ENCODE measurements at places on chromosomes 4 and X.

DNA sequence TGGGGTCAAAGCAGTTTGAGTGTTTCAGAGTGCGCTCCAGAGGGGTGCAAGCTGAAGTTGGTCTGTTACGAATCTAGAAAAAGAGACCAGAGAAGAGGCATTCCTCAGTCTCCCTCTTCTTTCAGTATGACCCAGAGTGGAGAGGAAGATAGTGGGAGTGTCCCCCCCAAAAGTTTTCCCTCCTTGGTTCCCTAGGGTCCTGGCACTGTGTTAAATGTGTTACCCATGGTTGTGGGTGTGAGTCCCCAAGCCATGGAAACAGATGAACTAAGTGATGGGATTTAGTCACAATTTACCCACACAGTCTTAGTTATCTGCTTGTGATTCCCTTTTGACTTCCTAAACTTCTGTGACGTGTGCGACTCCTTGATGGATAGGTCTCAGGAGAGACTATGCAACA, 27.0 kb upstream of the NAF1 start:
- no peak for DNase-seq

DNA sequence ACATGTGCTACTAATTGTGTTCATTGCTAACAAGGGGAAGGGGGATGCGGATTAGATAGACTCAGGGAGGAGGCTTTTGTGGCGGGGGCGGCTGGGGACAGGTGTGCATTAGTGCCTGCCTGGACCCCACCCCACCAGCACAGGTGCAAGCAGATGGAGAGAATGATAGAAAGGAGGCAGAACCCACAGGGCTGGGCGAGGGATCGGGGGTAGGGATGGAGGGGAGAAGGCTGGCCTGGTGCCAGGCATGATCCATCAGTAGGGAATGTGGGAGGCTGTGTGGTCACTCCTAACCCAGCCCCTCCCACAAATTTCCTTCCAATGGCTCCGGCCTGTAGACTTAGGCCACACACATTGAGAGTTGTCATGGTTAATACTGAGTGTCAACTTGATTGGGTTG, 30.5 kb upstream of the CRMP1 start:
- no peak for DNase-seq

- no peak for DNase-seq
These were observed 22.7 kb downstream of the KLF3 start for GRCh38 chr4:38686682-38687081.

- DNase-seq: no peak
These were observed 128.7 kb downstream of the AKAP4 start for GRCh38 chrX:50072110-50072509.

- no peak for DNase-seq
These were observed 104.2 kb upstream of the MSX1 start for GRCh38 chr4:4755306-4755705.

DNA sequence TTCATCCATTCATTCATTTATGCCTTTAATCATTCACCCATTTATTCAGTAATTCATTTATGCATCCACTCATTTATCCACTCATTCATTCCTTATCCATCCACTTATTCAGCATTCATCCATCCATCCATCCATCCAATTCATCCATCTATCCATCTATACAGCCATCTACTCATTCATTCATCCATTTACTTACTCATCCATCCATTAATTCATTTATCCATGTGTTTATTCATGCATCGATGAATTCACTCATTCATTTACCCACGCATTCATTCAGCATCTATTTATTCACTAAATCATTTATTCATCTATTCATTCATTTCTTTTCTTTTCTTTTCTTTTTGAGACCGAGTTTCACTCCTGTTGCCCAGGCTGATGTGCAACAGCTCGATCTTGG, 10.4 kb downstream of the P2RY8 start:
- no peak for DNase-seq

GRCh38 chr4:105060628-105061027, 86.0 kb upstream of the TET2 start:
- no peak for DNase-seq

DNA sequence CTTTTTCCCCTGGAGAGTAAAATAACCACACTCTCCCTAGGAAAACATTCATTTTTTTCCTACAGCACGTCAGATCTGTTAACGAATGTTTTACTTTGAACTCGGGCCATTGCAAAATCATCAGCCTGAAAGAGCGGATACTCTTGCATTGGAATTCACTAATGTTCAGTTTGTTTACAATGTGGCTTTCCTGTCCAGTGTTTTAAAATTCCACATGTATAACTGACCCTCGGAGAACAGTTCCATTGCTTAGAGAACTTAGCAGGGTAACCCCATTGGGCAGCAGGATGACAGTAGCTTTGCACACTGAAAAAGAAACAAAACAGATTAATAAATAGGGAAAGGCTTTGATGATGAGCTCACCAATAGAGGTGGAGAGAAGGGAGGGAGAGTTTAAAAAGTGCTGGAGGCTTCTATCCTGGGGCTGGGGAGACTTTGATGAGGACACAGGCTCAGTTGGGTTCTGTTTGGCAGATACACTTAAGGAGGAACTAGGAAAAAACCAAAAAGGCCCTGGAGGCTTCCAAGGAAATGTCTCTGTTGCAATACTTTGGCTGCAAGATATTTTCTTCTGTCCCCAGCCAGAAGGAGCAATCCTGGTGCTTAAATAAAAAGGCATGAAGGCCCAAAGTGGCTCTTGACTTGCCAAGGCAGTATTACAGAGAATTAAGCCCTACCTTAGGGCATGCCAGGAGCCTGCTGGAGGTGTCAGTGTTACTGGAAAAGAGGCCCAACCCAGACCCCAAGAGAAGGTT, 143.1 kb downstream of the ARSF start:
- DNase-seq: no peak

- no peak for DNase-seq
These were observed 49.2 kb downstream of the MFAP3L start for GRCh38 chr4:169976951-169977350.

DNA sequence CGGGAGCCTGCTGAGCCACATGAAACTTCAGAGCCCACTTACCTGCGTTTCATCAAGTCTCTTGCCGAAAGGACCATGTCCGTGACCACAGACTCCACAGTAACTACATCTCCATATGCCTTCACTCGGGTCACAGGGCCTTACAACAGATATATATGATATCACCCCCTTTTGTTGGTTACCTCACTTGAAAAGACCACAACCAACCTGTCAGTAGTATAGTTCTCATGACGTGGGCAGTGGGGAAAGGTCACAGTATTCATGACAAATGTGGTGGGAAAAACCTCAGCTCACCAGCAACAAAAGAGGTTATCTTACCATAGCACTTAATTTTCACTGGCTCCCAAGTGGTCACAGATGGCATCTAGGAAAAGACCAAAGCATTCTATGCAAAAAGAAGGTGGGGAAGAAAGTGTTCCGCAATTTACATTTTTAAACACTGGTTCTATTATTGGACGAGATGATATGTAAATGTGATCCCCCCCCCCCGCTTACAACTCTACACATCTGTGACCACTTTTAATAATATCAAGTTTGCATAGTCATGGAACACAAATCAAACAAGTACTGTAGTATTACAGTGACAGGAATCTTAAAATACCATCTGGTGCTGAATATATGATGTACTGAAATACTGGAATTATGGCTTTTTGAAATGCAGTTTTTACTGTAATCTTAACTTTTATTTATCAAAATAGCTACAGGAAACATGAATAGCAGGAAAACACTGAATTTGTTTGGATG, 129.9 kb downstream of the TET2 start:
- no peak for DNase-seq

- DNase-seq: no peak
These were observed 82.1 kb upstream of the PAK3 start for GRCh38 chrX:111013778-111014455.

GRCh38 chr4:73705056-73705432, 35.3 kb upstream of the CXCL8 start:
- no peak for DNase-seq

GRCh38 chr4:172843192-172843591, 325.4 kb upstream of the GALNT7 start:
- no peak for DNase-seq

- DNase-seq: no peak
These were observed 160.2 kb upstream of the CPEB2 start for GRCh38 chr4:14841801-14842768.

GRCh38 chr4:141348573-141348972, 127.9 kb downstream of the ZNF330 start:
- no peak for DNase-seq

DNA sequence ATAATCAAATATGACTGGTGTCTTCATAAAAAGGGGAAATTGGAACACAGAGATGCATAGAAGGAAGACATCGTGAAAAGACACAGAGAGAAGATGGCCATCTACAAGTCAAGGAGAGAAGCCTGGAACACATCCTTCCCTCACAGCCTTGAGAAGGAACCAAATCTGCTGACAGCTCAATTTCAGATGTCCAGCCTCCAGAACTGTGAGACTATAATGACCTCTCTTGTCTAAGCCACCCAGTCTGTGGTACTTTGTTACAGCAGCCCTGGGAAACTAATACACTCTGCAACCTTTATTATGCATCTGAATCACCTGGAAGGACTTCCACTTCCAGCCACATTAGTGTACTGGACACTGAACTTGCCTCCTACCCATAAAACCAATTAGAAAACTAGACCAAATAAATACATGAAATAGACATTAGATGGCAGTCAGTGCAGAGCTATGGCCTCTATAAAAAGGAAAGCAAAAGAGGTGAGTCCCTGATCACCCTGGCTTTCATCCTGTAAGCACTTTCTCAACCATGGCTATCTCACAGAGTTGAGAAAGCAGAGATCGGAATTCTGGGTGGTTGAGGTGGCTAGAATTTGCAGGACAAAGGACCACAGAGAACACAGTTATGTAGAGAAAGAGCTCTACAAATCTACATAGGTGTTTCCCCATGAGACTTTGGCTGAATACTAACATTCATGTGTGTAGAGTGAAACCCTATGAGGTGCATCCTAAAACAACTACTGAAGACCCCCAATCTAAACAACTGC, 25.7 kb downstream of the GAB3 start:
- DNase-seq: no peak

DNA sequence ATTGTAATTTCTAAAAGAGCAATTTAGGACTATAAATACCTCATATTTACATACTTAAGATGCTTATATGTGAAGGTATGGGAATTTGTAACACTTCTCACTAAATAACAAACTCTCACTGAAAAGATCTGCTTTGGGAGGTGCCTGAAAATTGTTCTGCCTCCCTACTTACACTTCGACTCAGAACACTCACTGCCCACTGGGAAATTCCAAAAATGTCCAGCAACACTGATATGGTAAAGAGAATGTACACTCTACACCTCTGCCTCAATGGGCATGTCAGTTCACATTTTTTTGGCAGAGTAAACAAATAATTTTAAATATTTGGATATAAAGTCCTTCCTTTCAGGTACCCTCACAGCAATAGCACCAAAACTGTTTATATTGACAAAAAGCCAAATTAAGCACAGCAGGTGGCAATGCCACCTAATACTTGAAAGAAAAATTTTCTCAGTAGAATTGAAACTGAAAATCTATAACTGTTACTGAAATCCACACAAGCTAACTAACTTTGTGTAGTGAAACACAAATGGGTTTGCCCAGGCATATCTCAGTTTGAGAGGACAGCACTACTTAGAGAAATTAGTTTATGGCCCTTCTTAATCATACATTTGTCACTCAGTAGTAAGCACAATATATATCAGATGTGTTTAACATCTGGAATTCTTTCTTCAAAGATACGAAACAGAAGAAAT, 67.1 kb downstream of the PRDM5 start:
- DNase-seq: no peak

- no peak for DNase-seq
These were observed 41.0 kb upstream of the CPEB2 start for GRCh38 chr4:14961292-14961691.

DNA sequence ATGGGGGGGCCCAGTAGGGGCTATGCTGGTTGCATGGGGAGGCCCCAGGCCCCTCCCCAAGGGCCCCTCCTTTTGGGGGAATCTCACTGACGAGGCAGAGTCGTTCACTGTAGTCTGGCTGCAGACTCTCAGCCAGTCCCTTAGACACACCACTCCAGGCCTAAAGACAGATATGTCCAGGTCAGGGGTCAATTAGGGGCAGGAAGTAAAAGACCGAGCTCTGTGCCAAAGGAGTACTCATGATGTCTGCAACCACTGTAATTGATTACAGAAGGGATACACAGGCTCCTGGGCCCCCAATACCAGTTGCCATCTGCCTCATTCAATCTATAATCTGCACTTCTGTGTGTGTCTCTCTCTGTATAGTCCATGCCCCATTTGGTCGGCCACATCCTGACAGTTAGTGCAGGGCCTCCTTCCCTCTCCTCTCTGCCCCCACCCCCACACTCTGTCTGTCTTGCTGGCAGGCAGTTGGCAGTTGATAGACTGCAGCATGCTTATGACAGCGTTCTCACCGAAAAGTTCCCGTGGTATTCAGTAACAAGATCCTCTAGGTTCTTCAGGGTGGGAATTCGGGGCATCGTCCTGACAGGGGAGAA, 1.3 kb upstream of the CXorf65 start:
- DNase-seq: no peak

DNA sequence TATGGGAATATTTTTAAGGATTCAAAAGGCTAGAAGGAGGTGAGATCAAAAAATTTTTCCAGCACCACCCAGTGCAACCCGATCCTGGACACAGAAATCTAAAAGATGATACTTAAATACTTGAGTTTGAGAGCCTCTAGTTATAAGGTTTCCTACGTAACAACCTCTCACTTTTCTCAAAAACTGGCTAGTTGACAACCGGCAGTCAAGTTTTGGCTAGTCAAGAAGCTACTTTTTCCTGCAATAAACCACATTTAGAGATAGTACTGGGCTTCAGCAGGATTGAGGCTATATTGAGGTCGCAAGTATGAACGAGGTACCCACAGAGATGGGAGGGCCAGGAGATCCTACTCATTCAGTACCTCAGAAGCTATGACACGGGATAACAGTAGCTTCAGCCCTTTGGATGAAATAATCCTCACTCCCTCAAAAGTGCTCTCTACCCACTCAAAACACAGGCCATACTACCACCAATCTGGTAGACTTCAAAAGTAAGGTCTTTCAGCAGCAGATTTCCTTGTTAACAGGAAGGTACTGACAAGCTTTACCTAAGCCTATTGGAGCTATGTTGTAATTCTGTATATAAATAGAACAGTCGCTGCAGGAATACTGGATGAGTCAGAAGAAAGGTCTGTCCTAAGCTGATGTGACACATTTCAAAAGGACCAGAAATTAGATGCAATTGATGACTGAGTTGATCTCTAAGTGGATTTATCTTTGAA, 1.5 kb upstream of the TSPAN5 start:
- no peak for DNase-seq

- DNase-seq: no peak
These were observed 38.8 kb downstream of the MSN start for GRCh38 chrX:65706041-65706828.

DNA sequence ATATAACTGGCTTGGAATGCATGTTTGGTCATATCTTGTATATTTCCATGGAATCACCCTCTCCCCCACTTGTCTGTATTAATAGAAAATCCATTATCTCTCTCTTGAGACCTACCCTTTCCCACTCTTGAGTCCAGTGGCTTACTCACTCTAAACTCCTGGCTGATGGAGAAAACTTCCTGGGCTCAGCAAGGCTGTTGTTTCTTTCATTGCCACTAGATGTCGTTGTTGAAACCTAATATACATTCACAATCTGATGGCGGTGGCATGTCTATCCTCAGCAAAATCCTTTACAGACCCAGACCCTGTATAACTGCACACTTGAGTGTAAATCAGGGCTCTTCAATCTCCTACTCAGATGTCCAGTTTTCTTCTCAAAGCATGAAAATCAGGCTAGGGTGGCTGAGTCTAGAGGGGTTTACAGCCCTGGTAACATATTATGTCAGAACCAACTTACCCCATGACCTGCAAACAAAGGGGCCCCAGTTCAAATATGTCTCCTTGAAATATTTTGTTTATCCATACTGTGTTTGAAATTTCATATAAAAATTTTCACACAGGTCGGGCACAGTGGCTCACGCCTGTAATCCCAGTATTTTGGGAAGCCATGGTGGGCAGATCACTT, 70.0 kb upstream of the FAM241A start:
- DNase-seq: peak; percentile 9
